ENCODE measurements at places on chromosomes 6 and 20. TPM values are rescaled to one million over a fixed set of nuclear protein-coding genes. Genes with fewer than 3 reads are reported as not detected.

Gene ANGPT4
- 0.05 TPM for polyA plus RNA-seq

- H3K4me3 ChIP-seq = no peak overlapping the region
- no peaks in the 10 kb centered on the region for H3K4me1 ChIP-seq
- H3K27ac ChIP-seq = no peak overlapping the region
- H3K36me3 ChIP-seq = no peaks in the 10 kb centered on the region
- DNase-seq = peak; percentile 16
These were observed 25.3 kb upstream of the RIPOR2 start for GRCh38 chr6:24960991-24961475.

GRCh38 chr20:41889126-41889843, 271.1 kb upstream of the CHD6 start:
- no peaks in the 10 kb centered on the region for H3K36me3 ChIP-seq
- H3K27ac ChIP-seq = no peak overlapping the region
- no peak overlapping the region for H3K4me3 ChIP-seq
- peak; percentile 34 for DNase-seq
- no peaks in the 10 kb centered on the region for H3K27me3 ChIP-seq

Gene GNAS-AS1
- polyA plus RNA-seq = not detected

Gene GGTLC1
- polyA plus RNA-seq = not detected

Gene PAX1
- not detected for polyA plus RNA-seq

DNA sequence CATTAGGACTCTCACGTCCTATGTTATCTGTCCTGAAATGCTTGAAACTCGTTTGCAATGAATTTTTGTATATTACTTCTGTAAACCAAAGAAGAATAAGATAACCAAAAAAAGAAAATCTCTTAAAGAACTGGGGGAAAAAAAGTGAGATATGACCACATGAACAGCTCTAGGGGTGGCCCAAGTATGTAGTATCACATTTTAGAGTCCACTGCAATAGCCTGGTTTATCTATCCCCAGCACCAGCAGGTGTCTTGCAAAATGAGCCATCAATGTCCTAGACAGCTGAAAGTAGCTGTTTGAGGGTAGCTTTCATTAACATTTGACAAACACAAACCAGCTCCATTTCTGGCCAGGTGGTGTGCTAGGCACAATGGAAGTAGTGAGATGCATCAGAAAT, 102.8 kb downstream of the PXDC1 start:
- no peak overlapping the region for H3K4me3 ChIP-seq
- no peaks in the 10 kb centered on the region for H3K27me3 ChIP-seq
- no peak overlapping the region for H3K27ac ChIP-seq
- H3K4me1 ChIP-seq = no peaks in the 10 kb centered on the region
- no peaks in the 10 kb centered on the region for H3K36me3 ChIP-seq

DNA sequence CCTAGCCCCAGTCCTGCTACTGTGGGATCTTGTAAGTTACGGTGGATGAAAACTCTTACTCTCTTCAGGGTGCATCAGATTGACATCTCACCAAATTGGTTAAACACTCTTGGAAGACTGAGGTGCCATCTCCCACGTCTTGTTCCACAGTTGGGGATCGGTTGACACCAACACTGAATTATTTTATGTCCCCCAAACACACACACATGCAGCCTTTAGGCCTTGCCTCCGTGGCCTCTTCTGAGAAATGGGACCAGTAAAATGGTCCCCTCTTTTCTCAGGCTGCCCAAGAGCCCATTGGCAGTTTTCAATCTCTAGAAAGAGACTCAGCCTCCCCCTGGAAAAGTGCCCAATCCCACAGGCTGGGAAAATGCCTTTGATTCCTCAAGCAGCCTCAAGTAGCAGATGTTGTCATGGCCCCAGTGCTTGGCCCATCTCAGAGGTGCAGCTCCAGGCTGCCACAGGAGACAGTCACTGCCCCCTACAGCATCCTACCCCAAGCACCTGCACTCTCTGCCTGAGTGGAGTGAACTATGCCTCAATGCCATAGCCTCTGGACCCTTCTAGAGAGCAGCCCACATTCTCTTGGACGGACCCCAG, 163.9 kb downstream of the ANKRD60 start:
- H3K27me3 ChIP-seq = no peaks in the 10 kb centered on the region
- H3K36me3 ChIP-seq = no peaks in the 10 kb centered on the region
- no peak for DNase-seq
- H3K4me1 ChIP-seq = no peaks in the 10 kb centered on the region

Gene VARS2
- polyA plus RNA-seq = 21.8 TPM

Gene SMOC2
- 97.2 TPM for polyA plus RNA-seq

DNA sequence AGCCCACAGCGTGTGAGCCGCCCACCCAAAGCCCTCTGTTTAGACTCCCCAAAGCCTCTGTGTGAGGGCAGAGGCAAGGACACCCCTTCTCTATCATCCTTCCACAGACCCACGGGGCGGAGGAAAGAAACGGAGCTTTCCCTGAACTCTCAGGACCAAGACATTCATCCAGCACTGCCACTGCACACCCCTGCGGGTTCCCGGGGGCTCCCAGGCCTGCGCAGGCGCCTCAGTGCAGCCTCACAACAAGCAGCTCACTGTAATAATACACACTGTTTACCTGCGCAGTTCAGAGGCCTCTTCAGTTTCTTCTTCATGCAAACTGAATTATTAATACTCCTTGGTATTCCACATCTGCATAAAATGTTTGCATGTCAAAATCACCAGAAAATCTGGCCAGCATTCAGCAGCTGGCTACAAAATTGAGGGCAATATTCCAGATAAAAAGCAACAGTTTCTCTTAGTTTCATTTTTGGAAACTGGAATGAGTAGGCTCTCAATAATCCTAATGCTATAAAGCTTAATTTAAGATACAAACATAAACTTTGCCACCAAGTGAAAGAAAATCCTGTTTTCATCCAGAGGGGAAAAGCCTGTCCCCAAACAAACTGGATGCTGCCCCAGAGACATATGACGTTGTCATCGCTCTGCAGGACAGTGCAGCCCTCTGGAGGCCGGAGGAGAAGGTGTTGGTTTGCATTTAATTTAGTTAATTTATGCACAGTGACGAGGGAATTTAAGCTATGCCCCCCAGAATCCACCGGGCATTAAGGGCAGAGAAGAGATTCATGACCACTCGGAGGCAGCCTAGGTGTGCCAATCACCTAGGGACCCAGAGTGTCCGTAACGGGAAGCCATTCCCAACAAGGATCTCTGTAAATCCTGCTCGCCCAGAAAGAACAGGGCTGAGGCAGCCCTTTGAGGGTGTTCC, 45.3 kb downstream of the NINL start:
- no peak for DNase-seq
- peaks cover 39% of the 10 kb centered on the region for H3K4me1 ChIP-seq
- peak overlapping the region; percentile 35 for H3K4me3 ChIP-seq
- H3K27me3 ChIP-seq = no peaks in the 10 kb centered on the region
- H3K36me3 ChIP-seq = no peaks in the 10 kb centered on the region
- peak overlapping the region; percentile 55 for H3K27ac ChIP-seq

GRCh38 chr6:33847078-33847477, 43.3 kb upstream of the MLN start:
- H3K27me3 ChIP-seq = no peaks in the 10 kb centered on the region
- no peak for DNase-seq
- H3K36me3 ChIP-seq = no peaks in the 10 kb centered on the region
- H3K27ac ChIP-seq = no peak overlapping the region
- no peak overlapping the region for H3K4me3 ChIP-seq

DNA sequence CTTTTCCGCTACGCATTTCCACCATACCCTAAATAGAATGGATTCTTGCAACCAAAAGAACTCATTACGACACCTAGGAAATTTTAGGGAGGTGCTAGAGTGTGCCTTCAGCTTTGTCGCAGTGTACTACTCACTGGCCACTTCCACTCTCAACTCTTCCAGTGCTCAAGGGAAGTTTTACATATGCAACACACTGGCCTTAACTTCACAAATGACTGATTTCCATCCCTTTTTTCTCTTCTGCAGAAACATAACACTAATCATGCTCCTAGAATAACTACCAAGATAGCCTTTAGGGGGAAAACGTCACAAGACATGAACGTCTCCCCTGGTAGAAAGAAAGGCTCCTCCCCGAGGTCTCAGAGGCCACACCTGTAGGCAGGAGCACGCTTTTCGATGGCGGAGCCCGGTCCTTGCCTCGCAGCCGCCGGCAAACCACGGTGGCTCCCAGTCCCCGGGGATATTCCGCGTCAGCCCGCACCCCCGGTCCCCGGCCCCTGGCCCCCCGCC, 584 bp downstream of the LYRM4 start:
- H3K4me3 ChIP-seq = peak overlapping the region; percentile 100
- H3K4me1 ChIP-seq = peaks cover 36% of the 10 kb centered on the region
- peak overlapping the region; percentile 93 for H3K27ac ChIP-seq

Gene SERINC1
- polyA plus RNA-seq = 46.6 TPM

DNA sequence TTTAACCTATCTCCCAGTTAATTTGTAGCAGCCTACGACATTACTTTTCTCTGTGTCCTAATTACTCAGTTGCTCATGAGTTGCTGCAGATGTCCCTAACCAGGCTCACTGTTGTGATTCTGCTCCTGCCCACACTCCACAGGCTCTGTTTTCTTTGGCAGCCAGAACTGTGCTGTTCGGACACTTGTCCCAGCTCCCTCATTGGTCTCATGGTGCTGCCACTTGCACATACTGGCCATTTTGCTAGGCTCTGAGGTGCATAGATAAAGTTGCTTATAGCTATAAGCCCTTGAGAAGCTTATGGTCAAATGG, 55.0 kb downstream of the NOX3 start:
- H3K4me3 ChIP-seq = no peak overlapping the region
- H3K4me1 ChIP-seq = no peaks in the 10 kb centered on the region
- no peak overlapping the region for H3K27ac ChIP-seq
- no peaks in the 10 kb centered on the region for H3K27me3 ChIP-seq

DNA sequence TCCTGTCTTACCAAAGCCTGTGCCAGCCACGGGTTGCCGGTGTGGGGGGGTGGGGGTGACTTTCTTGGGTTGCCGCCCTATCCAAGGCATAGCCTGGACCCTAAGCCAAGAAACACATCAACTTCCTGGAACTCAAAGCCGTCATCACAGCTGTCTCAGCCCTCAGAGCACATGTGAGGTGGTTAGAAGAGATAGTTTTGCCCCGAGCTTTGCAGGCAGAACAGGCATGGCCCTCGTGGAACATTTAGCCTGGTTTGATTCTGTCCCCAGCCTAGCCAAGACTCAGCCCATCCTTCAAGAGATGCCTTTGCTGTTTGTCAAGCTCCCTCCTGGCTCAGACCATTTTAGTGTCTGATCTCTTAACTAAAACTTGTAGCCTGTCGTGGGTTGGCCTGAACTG, 64.9 kb downstream of the RREB1 start:
- no peaks in the 10 kb centered on the region for H3K27me3 ChIP-seq
- H3K4me3 ChIP-seq = no peak overlapping the region
- H3K4me1 ChIP-seq = peaks cover 93% of the 10 kb centered on the region

GRCh38 chr6:45450132-45450531, 72.4 kb upstream of the SUPT3H start:
- peaks cover 19% of the 10 kb centered on the region for H3K4me1 ChIP-seq
- no peak for DNase-seq
- no peak overlapping the region for H3K27ac ChIP-seq
- H3K4me3 ChIP-seq = no peak overlapping the region

- no peaks in the 10 kb centered on the region for H3K27me3 ChIP-seq
- H3K4me1 ChIP-seq = peaks cover 32% of the 10 kb centered on the region
- H3K27ac ChIP-seq = no peak overlapping the region
These were observed 1.3 kb downstream of the FERMT1 start for GRCh38 chr20:6121504-6121903.

- no peak overlapping the region for H3K27ac ChIP-seq
- no peak for DNase-seq
- H3K4me1 ChIP-seq = no peaks in the 10 kb centered on the region
- no peaks in the 10 kb centered on the region for H3K36me3 ChIP-seq
- peaks cover 13% of the 10 kb centered on the region for H3K27me3 ChIP-seq
- no peak overlapping the region for H3K4me3 ChIP-seq
These were observed 15.1 kb downstream of the RFPL4B start for GRCh38 chr6:112362027-112362795.

DNA sequence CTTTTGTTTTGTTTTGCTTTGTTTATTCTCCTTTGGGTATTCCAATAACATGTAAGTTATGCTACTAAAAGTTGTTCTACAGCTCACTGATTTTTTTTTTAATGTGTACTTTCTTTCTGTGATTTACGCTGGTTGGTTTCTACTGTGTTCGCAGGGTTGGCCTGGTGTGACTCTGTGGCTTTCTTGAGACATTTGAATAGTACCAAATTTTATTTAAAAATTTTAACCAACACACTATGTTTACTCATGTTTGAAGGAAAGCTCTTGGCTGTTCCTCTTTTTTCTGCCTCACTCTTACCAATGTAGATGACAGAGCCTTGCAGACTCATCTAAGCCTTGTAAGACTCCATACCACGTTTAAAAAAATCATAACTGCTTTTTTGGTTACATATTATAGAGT, 1784.9 kb upstream of the DEFB115 start:
- H3K4me1 ChIP-seq = no peaks in the 10 kb centered on the region
- no peaks in the 10 kb centered on the region for H3K27me3 ChIP-seq
- H3K36me3 ChIP-seq = no peaks in the 10 kb centered on the region
- H3K27ac ChIP-seq = no peak overlapping the region
- no peak for DNase-seq

GRCh38 chr6:12916006-12916405, 199.4 kb downstream of the PHACTR1 start:
- H3K36me3 ChIP-seq = no peaks in the 10 kb centered on the region
- no peak overlapping the region for H3K4me3 ChIP-seq
- no peaks in the 10 kb centered on the region for H3K4me1 ChIP-seq
- no peaks in the 10 kb centered on the region for H3K27me3 ChIP-seq
- no peak for DNase-seq
- no peak overlapping the region for H3K27ac ChIP-seq

DNA sequence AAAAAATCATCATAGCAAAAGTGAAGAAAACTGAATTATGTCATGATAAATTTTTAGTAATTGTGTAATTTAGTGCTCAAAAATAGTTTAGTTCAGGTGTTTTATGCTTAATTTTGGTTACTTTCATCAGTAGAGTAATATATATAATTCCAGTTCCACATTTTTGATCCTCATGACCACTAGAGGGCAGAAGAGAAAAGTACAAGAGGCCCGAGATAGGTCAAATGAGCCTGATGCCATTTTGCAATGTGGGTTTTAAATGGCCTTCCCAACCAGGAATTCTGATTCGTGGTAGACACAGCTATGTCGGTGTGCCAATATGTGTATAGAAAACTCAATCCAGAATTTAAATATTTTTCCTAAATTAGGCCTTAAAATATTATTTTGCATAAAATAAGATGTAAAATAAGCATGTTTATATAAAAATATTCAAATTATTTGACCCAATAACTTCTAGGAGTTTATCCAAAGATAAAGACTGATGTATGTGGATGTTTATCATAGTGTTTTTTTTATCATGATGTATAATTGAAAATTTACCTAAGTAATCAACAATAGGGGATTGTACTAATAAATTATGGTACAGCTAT, 159.7 kb upstream of the RPS6KA2 start:
- no peak overlapping the region for H3K27ac ChIP-seq
- no peaks in the 10 kb centered on the region for H3K27me3 ChIP-seq
- H3K4me3 ChIP-seq = no peak overlapping the region
- no peaks in the 10 kb centered on the region for H3K4me1 ChIP-seq
- no peak for DNase-seq
- H3K36me3 ChIP-seq = no peaks in the 10 kb centered on the region

Measured in stomach (tissue), 19 donors.